ENCODE measurements at places on chromosomes 4 and X. TPM values are rescaled to one million over a fixed set of nuclear protein-coding genes. Genes with fewer than 3 reads are reported as not detected.

- no peak for DNase-seq
Measured at GRCh38 chr4:74541667-74542066, 96.7 kb downstream of the AREG start.

STS gene
- total RNA-seq = 4.5 TPM

SLC10A4 gene
- total RNA-seq = under 0.01 TPM

GRCh38 chrX:105821471-105822121 lies 743 bp upstream of the NRK start:
- no peak for DNase-seq

CORIN gene
- 3.2 TPM for total RNA-seq

HOPX gene
- under 0.01 TPM for total RNA-seq

DNA sequence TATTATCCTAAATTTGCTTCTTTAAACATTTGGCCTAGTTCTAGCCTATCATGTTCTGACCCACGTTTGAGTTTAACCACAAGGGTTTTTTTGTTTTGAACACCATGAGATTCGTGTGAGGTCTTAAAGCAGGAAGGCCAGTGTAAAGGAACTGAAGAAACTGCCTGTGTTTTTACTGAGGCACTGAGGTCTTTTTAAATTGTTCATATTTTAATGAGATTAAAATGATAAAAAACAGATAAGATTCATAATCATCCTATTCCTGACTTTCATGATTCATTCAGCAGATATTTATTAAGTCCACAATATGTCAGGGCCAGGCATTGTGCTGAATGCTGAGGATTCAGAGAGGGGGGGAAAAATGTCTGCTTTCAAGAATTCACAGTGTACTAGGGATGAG lies 3.2 kb downstream of the RPS6KA3 start:
- peak; percentile 78 for DNase-seq

GRCh38 chrX:16695079-16695676 lies 17.3 kb downstream of the CTPS2 start:
- DNase-seq = peak; percentile 59

DNA sequence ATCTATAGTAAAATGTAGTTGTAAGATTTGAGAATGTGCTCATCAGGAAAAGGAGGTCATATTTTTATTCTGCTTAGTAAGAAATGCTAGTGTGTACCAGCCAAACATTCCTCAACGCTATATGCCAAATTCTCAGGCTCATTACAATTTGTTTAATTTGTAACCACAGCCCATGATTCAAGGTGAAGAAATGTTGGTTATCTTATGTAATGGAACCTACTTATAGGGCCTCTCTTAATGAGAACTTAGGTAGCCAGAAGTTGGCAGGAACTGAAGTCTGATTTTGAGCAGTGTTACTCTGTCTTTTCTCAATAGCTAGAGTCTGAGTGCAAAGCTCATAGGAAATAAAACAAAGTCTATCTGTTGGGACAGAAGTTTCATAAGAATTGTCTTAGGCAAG lies 595.0 kb downstream of the GLUD2 start:
- peak; percentile 49 for DNase-seq

- DNase-seq = peak; percentile 26
Measured at GRCh38 chr4:825063-825970, 612 bp downstream of the CPLX1 start.

DNA sequence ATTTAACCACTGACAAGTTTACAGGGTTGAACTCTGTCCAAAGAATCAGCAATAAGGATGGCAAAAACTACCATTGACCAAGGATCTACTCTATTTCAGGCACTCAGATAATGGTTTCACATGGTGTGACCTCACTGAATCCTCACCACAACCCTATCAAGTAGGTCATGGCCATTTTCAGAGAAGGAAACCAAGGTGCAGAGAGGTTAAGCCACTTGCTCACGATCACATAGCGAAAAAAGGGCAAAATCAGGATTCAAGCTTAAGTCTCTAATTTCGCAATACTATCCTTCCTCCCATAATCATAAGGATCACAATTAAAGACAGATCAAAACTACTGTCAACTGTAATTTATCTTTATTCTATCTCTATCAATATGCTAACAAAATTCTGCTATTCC lies 191.0 kb upstream of the AFF2 start:
- DNase-seq = no peak

HAND2 gene
- total RNA-seq = 45.4 TPM

DNA sequence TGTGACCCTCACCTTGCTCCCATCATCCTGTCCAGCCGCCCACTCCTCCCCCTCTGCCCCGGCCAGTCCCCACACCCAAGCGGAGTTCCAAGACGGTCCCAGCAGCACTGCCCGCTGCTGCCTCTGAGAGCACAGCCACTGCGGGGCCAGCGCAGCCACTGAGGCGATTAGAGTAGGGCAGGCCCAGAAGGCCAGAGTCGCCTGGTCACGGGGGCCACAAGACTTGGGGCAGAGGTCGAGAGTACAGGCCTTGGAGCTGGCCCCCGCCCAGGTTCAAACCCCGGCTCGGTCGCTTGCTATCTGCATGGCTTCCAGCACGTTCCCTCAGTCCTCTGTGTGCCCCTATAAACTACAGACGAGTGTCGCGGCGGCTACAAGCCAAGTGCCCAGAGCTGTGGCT lies 53.2 kb upstream of the ADRA2C start:
- DNase-seq = no peak

CYP2U1 gene
- 19.0 TPM for total RNA-seq

KIF4A gene
- 8.1 TPM for total RNA-seq

DNA sequence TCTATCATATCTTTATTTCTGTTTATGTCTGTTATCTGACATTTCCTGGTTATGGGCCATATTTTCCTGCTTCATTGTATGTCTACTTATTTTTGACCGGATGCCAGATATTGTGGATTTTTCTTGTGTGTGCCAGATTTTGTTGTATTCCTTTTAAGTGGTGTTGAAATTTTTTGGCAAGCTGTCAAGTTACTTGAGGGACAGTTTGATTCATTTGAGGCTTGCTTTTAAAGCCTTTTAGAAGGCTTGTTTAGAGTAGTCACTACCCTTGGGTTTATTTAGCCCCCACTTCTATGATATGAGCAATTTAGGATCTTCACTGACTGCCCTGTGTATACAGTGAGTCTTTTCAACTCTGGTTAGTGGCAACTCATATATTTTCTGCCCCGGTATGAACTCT lies 29.2 kb upstream of the NPY2R start:
- no peak for DNase-seq

INTS6L gene
- total RNA-seq = 8.2 TPM

OTC gene
- total RNA-seq = not detected

- peak; percentile 1 for DNase-seq
Measured at GRCh38 chr4:58809366-58809765, 1699.2 kb upstream of the IGFBP7 start.

STX18 gene
- 24.2 TPM for total RNA-seq

DNA sequence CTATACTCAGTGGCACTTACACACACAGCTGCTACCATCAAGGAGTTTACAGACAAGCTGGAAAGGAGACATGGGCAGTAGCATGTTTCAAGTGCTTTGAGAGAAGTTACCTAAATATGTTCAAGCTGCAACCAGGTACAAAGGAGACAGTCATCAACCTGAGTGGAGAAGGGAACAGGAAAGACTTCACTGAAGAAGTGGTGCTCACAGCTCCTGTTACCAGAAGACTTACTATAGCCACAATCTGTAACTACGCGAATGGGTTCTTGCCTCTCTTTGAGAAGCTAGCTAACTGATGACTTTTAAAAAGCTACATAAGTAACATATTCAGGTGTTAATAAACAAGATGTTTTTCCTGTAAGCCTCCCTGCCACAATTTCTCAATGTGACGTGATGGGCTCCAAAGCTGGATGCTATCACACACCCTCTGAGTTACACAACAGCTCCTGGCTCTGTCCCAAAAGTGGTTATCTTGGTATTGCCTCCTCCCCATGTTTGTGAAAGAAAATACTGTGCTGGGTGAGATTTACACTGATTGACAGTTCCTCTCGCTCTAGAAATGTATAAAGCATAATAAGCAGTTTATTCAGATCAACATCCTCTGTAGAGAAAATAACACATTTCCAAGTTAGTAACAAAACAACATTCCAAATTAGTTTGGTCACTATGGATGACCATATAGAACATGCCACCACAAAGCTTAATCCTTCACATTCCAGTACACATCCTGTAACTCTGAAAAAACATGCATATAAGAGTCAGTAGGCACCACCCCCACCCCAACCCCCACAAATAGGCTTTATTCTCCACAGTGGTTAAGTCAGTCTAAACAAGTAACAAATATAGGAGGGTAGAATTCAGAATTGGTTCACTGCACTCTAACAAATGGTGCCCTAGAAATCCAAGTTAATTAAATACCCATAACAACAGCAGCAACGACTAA lies 81.8 kb downstream of the FRYL start:
- DNase-seq = peak; percentile 90

NUDT9 gene
- 10.3 TPM for total RNA-seq

DNA sequence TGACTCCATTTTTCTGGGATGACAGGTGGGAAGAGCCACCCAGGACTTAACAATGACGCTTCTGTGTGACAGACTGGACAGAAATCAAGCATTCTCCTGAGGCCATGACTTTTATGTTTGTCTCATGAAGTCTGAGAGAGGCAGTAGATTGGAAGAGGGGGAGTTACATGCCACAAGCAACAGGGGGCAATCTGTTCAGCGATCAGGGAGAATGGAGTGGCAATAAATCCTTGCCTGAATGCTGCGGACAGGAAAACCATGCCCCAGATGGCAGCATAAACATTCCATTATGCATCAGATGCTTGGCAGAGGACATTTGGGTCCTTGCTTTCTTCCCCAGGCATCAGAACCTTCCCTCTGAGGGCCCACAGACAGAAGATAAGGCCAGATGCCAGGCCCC lies 312.4 kb upstream of the DIPK2B start:
- DNase-seq = no peak

DNA sequence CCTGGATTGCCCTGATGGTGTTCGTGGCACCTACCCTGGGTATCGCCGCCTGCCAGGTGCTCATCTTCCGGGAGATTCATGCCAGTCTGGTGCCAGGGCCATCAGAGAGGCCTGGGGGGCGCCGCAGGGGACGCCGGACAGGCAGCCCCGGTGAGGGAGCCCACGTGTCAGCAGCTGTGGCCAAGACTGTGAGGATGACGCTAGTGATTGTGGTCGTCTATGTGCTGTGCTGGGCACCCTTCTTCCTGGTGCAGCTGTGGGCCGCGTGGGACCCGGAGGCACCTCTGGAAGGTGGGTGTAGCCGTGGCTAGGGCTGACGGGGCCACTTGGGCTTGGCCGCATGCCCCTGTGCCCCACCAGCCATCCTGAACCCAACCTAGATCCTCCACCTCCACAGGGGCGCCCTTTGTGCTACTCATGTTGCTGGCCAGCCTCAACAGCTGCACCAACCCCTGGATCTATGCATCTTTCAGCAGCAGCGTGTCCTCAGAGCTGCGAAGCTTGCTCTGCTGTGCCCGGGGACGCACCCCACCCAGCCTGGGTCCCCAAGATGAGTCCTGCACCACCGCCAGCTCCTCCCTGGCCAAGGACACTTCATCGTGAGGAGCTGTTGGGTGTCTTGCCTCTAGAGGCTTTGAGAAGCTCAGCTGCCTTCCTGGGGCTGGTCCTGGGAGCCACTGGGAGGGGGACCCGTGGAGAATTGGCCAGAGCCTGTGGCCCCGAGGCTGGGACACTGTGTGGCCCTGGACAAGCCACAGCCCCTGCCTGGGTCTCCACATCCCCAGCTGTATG lies 1.8 kb downstream of the AVPR2 start:
- DNase-seq = no peak

ERAS gene
- total RNA-seq = not detected

GRCh38 chrX:151713849-151714248 lies 2.0 kb upstream of the FATE1 start:
- DNase-seq = peak; percentile 1

CNOT6L gene
- total RNA-seq = 13.5 TPM

DNA sequence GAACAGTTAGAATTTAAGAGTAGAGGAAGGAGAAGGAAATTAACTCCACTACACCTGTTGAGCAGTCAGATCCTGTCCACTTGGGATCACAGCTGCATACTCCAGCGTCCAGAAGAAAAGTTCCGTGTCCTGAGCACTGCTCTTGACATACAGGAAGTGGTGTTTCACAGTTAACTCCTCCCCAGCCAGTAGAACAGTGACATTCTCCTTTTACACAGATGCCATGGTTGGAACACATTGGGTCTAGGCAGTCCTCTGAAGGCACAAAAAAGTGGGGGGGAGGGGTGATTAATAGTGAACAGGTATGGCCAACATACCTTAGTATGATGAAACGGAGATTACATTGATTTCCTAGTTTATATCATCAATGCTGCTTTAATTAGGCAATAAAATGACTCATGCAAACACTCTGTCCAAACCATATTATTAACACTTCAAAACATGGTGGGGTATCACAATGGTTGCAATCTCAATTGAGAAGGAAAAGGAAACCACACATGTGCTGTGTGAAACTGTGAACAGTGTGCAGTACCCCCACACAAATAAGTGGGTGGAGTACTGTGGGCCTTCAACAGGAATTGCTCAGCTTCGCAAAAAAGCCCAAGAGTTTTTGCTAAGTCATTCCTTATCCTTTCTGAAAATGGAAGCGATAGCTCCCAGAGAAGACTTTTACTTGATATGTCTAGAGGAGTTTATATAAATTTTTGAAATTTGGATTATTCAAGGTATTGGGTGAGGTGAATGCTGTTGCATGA lies 295.6 kb downstream of the SH2D1A start:
- no peak for DNase-seq

BTC gene
- 0.43 TPM for total RNA-seq

- DNase-seq = peak; percentile 61
Measured at GRCh38 chr4:185210102-185210981, 944 bp downstream of the SNX25 start.

LANCL3 gene
- 0.32 TPM for total RNA-seq

GRCh38 chrX:24027086-24027485 lies at the start of gene KLHL15:
Gene KLHL15 (minus strand): TSS chrX:24027186. CDS start chrX:24006693, 20,493 bp downstream.
- no peak for DNase-seq
